Activated naive CD4-positive, alpha-beta T cell treated with anti-CD3 and anti-CD28 coated beads, Interleukin-2, amount 50 U/mL, for 72 hours (primary cell): ENCODE measurements at places on chromosomes 6 and 20.
A peak's percentile ranks its signal among the peaks of the same experiment; 100 is the strongest.

- DNase-seq: no peak
Measured at GRCh38 chr6:42387336-42387735, 64.4 kb downstream of the TRERF1 start.

DNA sequence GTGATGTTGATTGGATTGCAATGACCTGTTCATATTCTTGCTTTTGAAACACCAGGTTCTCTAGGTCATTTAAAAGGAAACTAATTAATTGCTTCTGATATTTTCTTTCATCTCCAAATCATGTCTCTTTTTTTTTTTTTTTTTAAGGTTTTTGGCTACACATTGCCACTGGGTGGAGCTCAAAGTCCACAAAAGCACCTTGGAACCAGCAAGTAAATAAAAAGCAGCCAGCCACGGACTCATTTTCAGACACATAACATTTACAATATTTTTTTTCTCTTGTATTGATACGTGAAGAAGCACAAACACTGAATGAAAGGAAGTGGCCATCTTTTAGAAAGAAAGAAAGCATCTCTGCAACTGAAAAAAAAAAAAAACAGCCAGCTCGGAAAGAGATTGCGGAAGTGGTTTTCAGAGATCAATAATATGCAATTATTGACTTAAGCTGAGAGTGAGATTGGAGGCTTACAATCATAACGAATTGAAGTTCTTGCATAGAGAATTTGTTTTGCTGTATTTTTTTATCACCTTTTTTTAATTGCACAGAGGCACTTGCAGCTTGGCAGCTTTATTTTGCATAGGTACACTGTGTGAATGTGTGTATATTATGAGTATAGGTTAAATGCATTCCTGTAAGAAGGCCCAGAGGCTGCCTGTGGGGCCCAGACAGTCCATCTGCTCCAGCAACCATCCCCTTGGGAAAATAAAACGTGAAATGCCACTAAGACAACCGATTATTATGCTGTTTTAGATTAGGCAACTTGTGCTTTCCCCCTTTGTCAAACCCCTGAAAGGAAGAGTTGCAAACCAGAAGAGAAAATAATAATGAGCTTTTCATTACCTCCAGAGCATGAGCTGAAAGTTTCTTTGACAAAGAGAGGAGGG is 28.2 kb downstream of the CGA start:
- peak; percentile 33 for DNase-seq

GRCh38 chr6:6751619-6752023 is 163.1 kb downstream of the LY86 start:
- DNase-seq: peak; percentile 26

GRCh38 chr20:57627339-57627738 is 7.1 kb upstream of the ZBP1 start:
- no peak for DNase-seq

DNA sequence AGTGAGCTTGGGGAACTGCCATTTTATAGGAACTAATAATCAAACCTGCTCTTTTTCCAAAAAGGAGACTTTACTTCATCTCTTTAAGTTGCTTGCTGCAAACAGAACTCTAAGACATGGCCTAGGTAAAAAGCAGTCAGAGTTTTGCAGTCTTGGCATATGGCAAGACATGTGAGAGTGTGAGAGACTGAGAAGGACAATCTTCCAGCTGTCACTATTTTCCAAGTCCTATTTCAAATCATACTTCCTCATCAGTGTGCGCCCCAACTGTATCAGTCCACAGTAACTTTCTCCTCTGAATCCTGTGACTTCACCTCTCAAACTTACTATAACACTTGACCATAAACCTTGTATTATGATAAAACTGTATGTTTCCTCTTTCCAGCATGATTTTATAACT is 10.4 kb downstream of the CALHM6 start:
- no peak for DNase-seq

GRCh38 chr6:23377830-23378229 is 748.2 kb upstream of the NRSN1 start:
- no peak for DNase-seq

DNA sequence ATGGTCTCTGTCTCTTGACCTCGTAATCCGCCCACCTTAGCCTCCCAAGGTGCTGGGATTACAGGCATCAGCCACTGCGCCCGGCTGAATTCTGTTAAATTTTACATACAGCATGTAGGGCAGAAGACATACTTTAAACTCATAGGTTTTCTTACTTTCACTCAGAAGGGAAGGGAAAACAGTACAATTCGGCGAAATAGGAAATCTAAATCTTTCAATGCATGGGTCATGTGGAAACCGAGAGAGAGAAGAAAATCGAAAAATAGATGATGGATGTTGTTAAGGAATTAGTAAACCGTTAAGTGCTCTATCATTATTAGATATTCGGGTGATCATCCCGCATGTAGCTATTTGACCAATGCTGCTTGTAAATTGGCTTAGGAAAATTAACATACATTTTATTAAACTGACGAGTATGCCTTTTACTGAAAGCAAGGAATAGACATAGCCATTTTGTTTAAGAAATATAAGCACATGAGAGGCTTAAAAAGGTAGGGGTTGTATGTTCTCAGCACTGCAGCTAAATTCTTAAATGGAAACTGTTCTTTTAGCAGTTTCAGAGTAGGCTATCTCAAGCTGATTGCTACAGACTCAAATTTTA is 164.7 kb upstream of the AGPAT4 start:
- no peak for DNase-seq

GRCh38 chr20:25533920-25534700 is 51.2 kb downstream of the NINL start:
- no peak for DNase-seq

DNA sequence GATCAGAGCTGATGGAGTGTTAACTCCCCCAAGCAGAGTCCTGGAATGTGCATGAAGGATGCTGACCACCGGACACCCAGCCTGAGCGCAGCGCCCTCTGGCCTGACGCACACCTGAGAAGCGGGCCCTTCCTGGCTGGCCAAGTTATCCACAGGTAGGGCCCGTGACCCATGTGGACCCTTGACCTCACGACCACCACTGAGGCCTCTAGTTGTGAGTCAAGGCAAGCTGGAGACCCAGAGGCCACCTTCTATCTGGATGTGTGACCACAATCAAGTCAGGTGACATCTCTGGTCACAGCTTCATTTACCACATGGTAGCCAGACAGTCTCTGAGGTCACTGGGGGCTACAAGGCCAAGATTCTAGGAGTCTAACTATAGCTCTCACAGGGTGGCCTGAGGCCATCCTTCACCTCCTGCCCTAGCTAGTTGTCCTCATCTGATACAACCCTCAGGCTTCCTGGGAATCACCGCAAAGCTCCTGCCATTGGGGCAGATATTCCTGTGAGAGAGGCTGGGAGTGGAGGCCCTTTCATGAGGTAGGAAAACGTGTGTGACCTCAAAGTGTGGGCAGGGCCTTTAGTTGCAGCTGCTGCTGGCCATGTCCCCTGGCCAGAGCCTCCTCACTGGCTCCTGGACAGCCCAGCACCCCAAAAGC is 53.1 kb downstream of the DSTN start:
- DNase-seq: peak; percentile 26

- DNase-seq: no peak
Measured at GRCh38 chr6:38173909-38174308, 354.4 kb downstream of the ZFAND3 start.

DNA sequence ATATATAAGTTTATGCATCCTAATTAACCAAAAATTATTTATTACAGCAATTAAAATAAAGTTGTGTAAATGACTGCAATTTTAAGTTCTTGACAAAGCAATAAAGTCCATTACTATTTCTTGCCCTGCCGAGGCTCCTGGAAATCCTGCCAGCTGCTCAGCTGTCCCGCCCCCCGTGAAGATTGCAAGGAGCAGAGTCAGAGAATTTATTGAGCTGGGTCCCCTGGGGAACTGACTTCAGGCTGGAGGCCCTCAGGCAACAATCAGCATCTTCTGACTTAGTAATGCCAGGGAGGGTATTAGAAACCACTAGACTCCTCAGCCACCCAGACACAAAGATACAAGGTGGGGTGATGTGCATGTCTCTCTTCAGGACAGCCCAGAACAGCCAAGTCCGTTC is 92.3 kb downstream of the EDN3 start:
- no peak for DNase-seq

DNA sequence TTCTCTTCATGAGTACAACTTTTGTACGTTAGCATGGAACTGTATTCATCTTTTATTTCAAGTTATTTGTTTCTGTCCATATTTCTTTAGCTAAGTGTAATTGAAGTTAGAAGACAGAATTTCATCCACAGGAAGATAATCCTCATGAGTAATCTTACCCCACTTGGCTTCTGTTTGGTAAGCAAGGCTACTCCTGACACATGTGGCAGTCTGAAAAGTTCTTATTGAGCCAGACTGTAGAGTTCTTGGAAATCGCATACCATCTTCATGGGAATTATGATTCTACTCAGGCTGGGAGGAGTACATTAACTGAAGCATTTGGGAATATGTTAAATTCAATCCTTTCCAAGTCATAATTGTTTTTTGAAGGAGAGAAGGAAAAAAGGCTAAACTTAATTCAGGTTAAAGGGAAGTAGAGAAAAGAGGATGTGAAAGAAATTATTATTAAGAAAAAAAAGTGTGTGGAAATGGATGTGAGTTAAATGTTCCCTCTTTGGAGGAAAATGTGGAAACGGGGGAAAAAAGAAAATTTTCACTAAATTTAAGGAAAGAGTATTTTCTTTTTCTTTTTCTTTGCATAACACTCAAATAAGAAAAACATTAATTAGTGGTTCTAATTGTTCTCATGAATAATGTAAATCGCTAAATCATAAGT is 41.5 kb upstream of the TENT5A start:
- no peak for DNase-seq

GRCh38 chr6:168664956-168665355 is 224.0 kb downstream of the SMOC2 start:
- no peak for DNase-seq

DNA sequence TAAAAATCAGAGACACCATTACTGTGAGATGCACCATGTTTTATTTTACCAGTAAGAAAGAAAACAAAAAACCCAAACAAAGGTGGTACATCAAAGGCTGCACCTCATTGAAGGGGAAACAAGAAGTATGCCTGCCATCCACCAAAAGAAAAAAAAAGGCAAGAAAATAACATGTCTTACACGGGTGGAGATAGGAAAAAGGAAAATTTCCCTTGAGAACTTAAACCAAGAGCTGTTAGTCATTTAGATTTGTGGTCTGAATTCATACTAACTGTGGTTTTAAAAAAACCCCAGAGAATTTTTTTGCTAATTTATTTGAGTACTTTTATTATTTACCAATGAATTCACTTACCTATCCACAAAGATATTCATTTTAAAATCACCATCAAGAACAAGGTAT is 144.0 kb downstream of the LRRC1 start:
- DNase-seq: no peak

DNA sequence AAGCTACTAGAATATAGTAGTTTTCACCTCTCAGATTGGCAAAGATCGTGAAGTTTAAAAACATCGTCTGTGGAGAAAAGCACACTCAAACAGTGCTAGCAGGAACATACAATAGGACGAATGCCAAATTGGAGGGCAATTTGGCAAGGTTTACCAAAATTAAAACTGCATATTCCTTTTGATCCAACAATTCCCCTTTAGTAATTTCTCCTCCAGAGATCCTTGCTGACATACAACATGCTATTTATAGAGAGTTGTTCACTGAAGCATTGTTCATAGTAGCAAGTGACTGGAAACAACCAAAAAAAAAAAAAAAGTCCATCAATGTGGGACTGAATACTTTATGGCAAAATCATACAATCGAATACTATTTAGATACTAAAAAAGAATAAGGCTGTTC is 202.2 kb downstream of the ATXN1 start:
- no peak for DNase-seq

GRCh38 chr20:47476452-47476851 is 25.2 kb upstream of the NCOA3 start:
- DNase-seq: no peak

- no peak for DNase-seq
Measured at GRCh38 chr6:45344900-45345299, 16.8 kb downstream of the RUNX2 start.

GRCh38 chr6:156273065-156273711 is 504.0 kb upstream of the ARID1B start:
- no peak for DNase-seq

- no peak for DNase-seq
Measured at GRCh38 chr6:135073756-135074393, 19.3 kb upstream of the HBS1L start.

DNA sequence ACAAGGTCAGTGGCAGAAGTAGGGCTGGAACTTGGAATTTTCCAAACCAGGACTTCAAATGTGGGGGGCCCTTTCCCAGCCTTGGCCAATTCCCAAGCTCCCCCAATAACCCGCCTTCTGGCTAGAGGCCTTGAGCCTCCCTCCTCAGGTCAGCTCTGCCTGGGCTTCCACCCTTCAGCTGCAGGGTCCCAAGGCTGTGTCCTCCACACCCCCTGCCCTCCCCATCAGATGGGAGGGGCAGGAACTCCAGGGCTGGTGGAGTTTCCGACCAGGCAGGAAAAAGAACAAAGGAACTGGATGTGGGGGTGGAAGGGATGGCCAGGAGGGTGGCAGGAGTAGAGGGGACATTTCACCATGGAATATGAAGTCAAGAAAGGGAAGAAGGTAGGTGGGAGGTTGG is at the start of gene CCM2L:
TSS of gene CCM2L (plus strand) at position 338 of the 400 bp plus-strand sequence. CDS start at position 355, 17 bp downstream.
- no peak for DNase-seq

DNA sequence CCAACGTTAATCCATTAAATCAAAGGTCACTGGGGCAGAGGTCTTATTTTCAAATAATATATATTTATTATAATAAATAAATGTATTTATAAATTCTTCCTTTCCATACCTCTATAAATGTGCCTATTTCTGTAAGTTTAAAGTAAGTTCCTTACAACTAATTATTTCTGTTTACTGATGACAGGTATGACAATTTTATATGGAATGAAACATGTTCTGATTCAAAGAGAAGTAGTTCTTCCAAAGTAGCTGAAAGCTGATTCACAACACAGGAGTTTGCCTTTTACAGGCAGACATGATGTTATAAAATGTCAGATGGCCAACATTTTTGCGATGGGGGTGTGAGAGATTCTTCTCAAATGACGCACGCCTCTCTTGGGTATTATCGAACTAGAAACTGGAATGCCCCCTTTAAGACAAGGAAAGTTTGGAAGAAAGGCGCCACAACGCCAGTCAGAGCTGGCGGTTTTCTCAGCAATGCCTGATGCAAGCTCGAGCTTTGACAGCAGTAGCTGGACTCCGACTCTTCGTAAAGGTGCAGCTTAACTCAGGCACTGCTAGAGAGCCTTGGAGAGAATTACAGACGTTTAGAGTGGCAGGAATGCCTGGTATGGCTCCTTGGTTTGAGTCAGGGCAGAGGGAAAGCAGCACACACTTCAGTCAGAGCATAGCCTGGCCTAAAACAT is 92.1 kb downstream of the FOXC1 start:
- no peak for DNase-seq

- no peak for DNase-seq
Measured at GRCh38 chr6:26457264-26457805, 420 bp upstream of the BTN2A1 start.

- DNase-seq: no peak
Measured at GRCh38 chr6:41092421-41093140, 19.8 kb downstream of the NFYA start.

GRCh38 chr20:45547206-45547770 is at the start of gene EPPIN:
EPPIN (minus strand) TSS chr20:45547401; CDS start chr20:45547357, 44 bp downstream.
- no peak for DNase-seq

GRCh38 chr20:38008233-38008944 is 24.9 kb downstream of the TTI1 start:
- no peak for DNase-seq

GRCh38 chr6:14180609-14181008 is 63.0 kb downstream of the CD83 start:
- no peak for DNase-seq
